ENCODE measurements at places on chromosomes 7 and 10.

GRCh38 chr7:124701955-124702354, 63.6 kb downstream of the GPR37 start:
- no peak for DNase-seq

GRCh38 chr10:88676283-88677060, 12.2 kb downstream of the LIPF start:
- DNase-seq = no peak

- no peak for DNase-seq
Observed at GRCh38 chr10:116974456-116975005, 30.5 kb downstream of the SHTN1 start.

GRCh38 chr7:149427096-149427680, 33.7 kb downstream of the ZNF777 start:
- DNase-seq = no peak

- peak; percentile 64 for DNase-seq
Observed at GRCh38 chr10:73495226-73495883, 469 bp downstream of the PPP3CB start.

- no peak for DNase-seq
Observed at GRCh38 chr10:72126872-72127232, 38.5 kb upstream of the SPOCK2 start.

- DNase-seq = no peak
Observed at GRCh38 chr10:98432330-98432729, 14.4 kb downstream of the HPS1 start.

- no peak for DNase-seq
Observed at GRCh38 chr10:71622154-71622526, 97.4 kb downstream of the C10orf105 start.

DNA sequence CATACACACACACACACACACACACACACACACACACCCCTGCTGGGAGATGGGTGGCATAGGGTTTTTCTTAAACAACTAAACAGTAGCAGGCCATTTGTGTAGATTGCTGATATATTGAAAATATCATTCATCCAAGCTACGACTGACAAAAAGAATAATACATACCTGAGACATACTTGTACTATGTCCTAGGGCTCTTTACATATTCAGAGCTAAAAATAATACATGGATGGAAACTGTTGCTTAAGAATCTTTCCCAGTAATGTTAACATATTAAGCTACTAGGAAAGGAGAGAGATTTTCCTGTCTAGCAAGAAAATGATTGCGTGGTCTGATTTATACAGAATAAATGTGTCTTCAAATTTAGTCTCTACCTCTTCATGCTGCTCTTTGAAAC, 40.2 kb upstream of the TUBB8 start:
- DNase-seq = no peak

DNA sequence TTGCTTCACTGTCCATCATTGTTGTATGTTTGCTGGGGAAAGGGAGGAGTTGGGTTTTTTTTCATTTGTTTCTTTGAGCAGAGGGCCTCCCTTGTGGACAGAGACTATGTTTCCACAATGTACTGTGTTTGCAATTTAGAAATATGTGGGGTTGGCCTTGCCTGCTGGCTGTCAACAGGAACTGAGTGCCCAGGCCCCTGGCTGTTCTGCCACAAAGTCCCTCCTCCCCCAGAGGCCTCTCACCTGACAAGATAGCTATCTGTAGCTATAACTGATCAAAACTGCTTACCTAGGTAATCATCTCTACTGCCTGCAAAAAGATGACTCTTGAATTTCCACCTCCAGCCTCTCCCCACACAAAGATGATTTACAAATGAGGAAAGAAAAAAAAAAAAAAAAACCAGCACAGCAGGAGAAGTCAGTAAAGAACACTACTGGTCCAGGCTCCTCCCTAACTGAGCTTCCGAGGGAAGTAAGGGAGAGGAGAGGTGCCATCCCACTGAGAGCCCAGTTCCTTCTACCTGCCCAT, 121.8 kb downstream of the SGMS1 start:
- no peak for DNase-seq

DNA sequence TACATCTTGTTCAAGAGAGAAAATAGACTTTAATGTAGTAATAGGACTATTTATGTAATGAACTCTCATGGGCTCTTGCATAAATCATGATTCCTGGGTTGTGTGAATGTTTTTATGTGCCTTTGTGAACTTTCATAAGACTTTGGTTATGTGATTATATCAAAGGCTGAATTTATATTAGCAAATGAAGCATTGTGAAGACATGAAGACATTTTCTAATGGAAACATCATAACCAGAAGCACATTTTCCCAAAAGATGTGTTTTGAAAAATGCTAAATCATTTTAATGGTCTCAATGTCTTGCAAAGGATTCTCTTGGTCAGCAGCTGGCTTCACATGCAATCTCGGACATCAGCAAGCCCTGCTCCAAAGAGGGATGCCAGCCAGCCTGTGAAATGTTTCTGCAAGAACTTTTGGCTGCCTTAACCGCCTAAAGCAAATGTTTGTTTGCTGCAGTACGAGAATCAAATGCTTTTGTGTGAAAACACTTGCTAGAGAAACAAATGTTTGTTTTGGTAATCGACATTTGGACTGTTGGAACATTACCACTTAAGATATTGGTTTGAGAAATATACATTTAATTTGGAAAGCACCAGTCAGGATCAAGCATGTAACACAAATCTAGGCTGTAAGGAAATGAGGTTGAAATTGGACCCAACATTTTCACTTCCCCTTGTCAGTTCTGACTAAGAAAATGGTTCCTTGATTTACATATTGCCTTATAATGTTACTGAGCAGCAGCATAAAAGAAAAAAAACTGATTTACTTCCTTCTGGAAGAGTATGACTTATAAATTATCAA, 102.1 kb downstream of the RTKN2 start:
- DNase-seq = no peak

GRCh38 chr7:97128736-97129135, 11.2 kb downstream of the SDHAF3 start:
- DNase-seq = no peak
